EL (cell line): ENCODE measurements at places on chromosomes 7 and 10.

GRCh38 chr10:112524641-112525040 is 77.6 kb downstream of the VTI1A start:
- DNase-seq: peak; percentile 40

DNA sequence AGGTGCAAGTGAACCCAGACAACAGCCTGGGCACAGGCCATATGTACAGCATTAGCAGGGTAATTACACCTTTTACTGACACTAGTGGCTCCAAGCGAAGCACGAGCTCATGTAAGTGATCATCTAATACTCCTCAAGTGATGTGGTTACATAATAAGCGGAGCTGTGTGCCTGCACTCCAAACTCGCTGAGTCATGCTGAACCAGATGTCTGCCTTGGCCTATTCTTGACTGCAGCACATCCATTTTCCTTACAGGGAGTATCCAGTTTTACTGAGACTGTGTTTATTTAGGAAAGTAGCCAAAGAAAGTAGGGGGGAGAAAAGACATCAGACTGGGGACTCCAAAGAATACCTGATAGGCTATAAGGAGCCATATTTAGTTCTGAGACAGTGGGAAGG is 90.1 kb downstream of the GRM3 start:
- DNase-seq: peak; percentile 2

DNA sequence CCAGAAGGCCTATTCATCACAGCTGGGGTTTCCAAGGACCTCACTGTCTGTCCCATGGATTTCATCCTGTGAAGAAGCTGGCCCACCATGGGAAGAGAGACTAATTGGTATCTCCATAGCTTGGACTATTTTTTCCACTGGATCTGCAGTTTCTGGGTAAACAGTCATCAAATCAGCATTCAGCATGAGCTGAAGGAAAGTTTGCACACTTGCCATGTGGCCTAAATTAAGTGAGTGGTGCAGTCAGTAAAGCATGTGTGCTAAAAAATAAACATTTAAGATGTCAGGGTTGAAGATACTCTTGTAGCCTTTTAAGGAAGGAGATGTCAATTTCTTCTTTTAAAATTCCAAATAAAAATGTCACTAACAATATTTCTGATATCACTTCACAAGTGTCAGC is 381.1 kb upstream of the ZMIZ1 start:
- no peak for DNase-seq

DNA sequence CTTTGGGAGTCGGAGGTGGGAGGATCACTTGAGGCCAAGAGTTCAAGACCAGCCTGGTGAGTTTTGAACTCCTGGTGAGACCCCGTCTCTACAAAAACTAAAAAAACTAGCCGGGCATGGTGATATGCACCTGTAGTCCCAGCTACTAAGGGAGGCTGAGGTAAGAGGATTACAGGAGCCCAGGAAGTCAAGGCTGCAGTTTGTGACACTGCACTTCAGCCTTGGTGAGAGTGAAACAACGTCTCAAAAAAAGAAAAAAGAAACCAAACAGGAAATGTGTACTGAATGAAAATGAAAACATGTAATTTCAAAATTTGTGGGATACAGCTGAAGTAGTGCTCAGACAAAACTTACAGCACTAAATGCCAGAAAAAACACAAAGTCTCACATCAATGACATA is 7.6 kb downstream of the ARHGAP12 start:
- DNase-seq: no peak

DNA sequence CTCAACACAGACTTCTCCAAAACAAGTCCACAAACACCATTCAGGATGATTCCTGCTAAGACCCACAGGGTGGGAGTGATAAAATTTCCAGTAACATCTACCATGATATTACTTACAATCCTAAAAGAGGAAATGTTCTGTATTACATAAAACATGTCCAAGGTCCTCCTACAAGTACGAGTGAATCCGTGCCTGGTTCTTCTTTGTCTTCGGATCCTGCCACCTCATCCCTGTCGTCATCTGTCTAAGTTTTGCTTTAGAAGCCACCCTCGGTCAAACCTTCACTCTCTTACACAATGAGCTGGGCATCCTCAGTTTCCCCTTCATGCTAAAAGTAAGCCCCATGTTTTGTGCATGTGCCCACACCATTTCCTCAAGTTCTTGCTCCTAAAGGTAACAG is 279.0 kb downstream of the KCNMA1 start:
- DNase-seq: no peak

DNA sequence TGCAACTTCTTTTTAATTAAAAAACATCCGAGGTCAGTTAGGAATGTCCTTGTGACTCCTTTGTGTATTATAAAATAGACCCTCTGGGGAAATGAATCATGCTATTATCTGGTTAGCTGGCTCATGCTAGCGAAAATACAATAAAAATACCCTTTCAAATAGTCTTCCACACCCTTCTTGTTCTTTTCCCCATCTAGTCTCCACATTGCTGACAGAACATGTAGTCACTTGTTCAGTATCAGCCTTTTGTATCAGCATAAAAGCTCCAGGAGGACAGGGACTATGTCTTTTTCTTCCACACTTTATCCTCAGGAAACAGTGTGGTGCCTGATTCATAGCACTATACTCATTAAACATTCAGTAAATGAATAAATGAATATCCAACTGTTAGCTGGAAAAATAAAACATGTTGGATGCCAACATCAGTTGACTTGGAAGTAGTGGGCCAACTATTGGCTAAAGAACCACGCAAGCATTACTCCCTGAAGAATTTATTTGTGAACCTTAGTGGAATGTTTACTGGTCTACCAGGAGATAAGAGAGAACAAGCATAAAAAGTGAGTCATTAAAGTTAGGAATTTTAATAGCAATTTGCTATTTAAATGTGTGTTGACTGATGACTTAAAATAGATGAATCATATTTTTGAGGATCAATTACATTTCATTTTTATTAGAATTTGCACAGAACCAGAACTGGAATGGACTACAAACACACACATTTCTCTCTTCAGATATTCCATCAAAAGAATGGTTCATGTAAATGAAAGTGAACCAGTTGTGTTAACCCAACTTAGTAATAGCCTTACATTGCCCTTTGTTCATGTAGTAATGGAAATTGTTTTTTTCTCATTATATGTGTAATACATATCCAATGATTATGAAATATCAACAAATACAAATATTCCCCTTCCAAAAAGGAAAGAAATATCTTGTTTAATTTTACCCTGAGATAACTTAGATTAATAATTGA is 129.6 kb downstream of the DKK1 start:
- DNase-seq: peak; percentile 89

GRCh38 chr10:10845826-10846503 is 171.7 kb upstream of the CELF2 start:
- DNase-seq: no peak
